ENCODE measurements at places on chromosomes 7 and 10.

GRCh38 chr7:99061001-99061776 is 82.7 kb downstream of the SMURF1 start:
- no peak for DNase-seq

- DNase-seq: no peak
These were observed 61.4 kb downstream of the SYPL1 start for GRCh38 chr7:106050746-106051117.

- no peak for DNase-seq
These were observed 8.5 kb upstream of the CHCHD1 start for GRCh38 chr10:73773152-73773879.

DNA sequence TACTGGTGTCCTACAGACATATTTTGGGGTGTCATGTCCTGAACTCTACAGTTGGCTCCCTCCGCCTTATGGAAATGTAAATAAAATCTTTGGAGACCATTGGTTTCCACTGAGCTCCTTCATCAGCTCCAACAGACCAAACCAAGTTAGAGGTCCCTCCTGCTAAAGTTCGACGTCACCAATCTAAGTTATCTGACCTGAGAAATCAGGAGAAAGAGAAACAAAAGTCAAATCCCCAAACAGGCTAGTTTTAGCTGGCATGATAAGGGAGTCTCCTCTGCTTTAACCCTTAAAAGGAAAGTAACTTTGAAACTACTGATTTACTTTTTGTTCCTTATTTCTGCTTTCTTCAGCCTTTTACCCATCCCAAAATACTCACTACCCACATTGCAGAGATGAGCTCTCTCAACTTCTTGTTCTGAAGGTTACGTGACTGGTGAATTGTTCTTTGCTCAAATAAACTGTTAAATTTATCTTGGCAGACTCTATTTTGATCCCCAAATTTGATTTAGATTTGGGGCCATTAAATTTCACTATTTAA is 39.9 kb downstream of the AVL9 start:
- DNase-seq: no peak

GRCh38 chr7:103988468-103989199 is 824 bp downstream of the RELN start:
- DNase-seq: no peak

DNA sequence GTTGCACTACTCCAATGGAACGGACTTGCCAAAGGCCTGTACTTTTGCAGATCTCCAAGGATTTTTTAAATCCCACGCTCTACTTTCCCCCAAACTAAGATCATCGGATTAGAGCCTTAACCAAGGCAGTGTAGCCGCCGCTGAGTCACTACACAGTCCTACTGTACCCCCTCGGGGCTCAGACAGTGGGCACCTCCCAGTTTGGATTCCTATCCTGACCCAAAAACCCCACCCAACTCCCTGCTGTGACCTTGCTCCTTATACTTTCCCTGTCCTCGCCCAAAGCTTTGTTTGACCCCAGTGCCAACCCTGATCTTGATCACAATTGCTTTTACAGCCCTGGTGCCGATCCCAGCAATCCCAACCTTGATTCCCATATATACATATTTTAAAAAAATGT is 17.5 kb upstream of the PLAU start:
- no peak for DNase-seq

GRCh38 chr7:40587419-40587818 is 452.6 kb downstream of the SUGCT start:
- no peak for DNase-seq

GRCh38 chr10:33120275-33120674 is 162.2 kb upstream of the ITGB1 start:
- no peak for DNase-seq

GRCh38 chr7:116159711-116160110 is 50.6 kb upstream of the TES start:
- DNase-seq: no peak

Data from stimulated activated naive CD4-positive, alpha-beta T cell (primary cell).